ENCODE measurements at places on chromosomes 5 and 9.

DNA sequence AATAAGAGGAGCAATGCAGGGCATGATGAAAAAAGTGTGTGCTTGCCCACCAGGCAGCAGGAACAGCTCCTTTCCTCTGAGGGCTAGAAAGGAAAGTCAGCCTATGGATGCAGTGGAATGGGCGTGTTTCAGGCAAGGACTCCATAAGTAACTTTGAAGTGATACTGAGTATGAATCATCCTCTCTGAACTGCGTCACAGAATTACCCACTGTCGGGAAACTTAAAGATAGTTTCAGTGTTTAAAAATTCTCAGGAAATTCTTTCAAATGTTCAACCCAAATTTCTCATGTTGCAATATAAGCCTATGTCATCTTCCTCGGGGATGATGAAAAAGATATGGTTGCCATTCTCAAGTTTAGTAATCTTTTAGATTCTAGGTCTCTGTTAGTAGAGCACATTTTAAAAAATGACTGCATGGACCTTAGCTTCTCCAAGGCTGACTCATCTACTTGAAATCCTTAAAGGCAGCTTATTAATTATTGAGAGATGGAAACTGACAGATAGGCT is 27.7 kb downstream of the PTCD2 start:
- no peak for DNase-seq

- no peak for DNase-seq
These were observed 968.1 kb upstream of the CDH18 start for GRCh38 chr5:20956134-20956533.

DNA sequence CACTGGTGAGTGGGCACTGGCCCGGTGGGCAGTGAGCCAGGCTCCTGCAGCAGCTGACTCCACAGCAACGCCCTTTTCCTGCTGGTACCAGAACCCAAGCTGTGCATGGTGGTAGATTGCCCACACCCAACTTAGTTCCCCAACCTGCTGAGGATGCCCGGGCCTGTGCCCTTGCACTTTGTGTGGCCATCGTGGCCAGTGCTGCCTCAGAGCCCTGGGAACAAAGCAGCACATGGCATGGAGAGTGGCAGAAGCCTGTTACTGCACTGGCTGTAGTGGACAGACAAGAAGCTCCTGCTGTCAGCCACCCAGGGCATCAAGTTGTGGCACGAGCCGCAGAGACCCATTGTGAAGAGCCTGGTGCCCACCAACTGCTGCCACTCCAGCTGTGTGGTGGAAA is 612.9 kb downstream of the DNAH5 start:
- DNase-seq: no peak

DNA sequence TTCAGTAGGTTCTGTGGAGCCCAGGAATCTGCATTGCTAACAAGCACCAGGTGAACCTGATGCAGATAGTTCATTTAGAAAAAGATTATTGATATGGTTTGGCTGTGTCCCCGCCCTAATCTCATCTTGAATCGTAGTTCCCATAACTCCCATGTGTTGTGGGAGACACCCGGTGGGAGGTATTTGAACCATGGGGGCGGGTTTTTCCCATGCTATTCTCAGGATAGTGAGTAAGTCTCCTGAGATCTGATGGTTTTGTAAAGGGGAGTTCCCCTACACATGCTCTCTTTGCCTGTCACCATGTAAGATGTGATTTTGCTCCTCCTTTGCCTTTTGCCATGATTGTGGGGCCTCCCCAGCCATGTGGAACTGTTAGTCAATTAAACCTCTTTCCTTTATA is 212.0 kb downstream of the RAB3C start:
- no peak for DNase-seq

DNA sequence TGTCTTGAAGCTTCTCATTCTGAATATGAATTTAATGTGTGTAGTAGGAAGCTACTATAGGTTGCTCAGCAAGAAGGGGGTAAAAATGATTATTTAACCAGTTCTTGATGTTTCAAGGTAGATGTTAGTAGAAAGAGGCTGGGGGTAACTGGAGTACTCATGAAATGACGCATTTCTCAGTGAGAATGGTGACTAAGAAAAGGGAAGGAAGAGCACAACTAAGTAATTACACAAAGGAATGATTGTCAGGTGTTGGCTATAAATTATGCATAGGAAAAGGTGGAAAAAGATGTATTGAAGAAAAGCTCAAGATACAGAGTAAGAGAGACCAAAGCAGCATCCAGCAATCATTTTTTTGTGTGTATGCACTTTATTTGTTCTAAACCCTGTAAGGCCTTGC is 1.4 kb upstream of the PSIP1 start:
- no peak for DNase-seq

GRCh38 chr9:129548571-129549135 is 72.2 kb downstream of the C9orf50 start:
- DNase-seq: no peak

DNA sequence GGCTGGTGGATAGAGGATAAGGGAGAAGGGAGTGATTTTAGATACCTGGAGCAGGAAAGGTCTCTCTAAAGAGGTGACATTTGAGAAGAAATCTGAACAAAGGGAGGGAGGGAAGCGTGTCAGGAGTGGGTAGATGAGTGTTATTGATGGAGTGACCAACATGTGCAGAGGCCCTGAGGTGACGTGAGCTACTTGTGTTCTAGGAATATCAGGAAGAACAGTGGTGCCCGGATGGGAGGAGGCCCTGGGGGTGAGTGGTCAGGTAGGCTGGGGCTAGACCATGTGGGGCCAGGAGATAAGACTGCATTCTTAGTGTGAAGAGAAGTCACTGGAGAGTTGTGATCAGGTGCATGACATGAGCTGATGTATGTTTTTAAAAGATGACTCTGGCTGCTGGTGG is 256.2 kb downstream of the ARHGAP26 start:
- DNase-seq: no peak

DNA sequence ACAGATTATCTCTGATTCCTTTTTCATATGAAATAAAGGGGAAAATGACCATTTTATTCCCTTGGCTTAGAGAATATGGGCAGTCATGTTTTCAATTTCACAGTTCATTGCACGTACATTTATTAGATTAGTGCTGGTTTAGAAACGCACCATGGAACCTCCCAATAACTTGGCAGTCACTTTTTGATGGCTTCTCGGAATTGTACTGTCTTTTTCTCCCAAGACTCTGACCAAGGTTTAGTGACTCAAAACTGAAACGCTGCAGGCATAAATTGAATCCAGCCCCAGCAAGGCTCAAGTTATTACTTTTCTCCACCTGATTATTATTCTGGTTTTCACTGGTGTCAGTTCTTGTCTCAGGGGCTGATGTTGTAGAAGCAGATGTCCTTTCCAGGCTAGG is 55.6 kb upstream of the EGFLAM start:
- no peak for DNase-seq

DNA sequence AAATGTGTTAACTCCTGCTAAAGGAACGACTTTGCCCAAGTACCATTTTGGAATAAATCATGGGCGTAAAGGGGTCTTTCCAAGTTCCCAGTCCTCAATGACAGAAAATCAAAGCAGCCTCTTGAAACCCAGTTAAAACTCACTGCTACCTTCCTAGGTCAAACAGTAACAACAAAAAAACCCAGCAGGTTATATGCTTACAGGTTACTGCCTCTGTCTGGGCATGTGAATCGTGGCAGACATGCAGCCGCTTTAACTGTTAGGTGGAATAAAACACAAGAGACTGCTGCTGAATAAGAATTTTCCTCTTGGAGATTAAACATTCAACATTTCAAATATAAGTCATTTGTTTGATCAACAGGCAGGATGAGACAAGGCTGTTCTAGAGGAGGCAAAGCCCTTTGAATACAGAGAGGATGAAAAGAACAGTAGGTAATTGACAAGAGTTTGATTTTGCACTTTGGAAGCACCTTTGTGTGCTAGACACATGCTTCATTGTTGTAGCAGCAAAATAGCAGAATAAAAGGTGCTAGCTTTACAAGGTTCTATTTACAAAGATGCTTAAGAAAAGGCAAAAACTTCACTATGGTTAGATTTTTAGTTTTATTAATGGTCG is 319.4 kb downstream of the NDUFS4 start:
- DNase-seq: no peak

GRCh38 chr5:103454770-103455169 is 107.8 kb downstream of the NUDT12 start:
- no peak for DNase-seq

GRCh38 chr5:116361171-116361967 is 213.3 kb downstream of the SEMA6A start:
- DNase-seq: no peak

GRCh38 chr5:43357878-43358281 is 44.7 kb upstream of the HMGCS1 start:
- no peak for DNase-seq

DNA sequence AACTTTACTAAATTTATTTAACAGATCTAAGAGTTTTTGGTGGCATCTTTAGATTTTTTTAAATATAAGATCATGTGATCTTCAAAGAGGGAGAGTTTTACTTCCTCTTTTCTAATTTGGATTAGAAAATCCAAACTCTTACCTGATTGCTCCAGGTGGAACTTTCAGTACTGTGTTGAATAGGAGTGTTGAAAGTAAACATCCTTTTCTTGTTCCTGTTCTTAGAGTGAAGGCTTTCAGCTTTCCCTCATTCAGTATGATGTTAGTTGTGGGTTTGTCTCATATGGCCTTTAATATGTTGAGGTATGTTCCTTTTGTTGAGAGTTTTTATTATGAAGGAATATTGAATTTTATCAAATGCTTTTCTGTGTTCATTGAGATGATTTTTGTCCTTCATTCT is 650.0 kb upstream of the SGCD start:
- no peak for DNase-seq

DNA sequence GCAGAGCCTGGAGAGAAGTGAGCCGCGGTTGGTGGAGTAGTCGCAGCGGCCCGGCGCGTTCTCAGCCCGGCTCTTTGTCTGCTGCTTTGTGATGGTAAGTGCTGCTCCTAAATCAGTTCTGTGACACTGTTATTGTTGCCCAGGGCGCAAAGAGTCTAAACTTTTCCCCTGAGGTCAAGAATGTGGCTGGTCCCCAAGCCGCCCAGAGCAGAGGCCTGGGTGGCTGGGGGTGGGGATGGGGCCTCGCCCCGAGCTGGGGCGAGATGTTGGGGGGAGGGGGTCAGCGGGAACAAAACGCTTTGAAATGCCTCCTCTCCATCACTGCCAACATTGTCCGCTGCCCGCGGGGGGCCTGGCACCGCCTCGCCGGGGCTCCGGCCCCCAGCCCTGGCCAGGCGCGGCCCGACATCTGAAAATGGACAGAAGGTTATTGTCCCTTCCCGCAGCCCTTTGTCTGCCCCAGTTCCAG is 11.7 kb upstream of the CERCAM start:
- DNase-seq: no peak

Data from naive thymus-derived CD8-positive, alpha-beta T cell (primary cell).